Tibial nerve (tissue), 4 donors: ENCODE measurements at places on chromosomes 2 and 18.
A peak's percentile ranks its signal among the peaks of the same experiment; 100 is the strongest.

DNA sequence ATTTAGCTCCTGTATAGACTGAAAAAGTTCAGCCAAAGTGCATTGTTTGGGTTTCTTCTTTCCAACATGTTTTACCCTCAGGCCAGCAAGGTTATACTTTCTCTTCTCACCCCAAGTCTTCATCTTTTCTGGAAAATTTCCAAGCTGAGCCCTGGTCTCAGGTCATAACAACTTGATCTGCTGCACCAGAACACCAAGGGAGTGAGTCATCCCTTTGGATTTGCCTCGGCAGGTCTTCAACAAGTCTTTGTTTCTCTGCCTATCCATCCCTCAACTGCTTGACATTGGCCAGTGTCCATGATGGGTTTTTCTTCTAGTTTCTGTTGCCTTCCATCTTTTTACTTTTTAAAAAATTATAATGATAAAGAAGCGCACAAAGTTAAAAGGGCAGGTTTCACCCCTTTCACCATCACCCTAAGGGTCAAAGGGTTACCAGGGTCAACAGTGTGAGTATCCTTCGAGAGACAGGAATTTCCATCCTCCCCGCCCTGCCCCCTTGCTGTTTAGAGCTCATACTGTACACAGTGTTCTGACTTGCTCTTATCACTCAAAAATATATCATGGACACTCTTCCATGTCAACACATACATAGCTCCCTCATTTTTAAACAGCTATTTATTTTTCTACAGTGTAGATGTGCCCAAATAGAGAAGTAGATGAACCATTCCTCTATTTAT is 5.7 kb upstream of the SPATS2L start:
- no peak for DNase-seq

DNA sequence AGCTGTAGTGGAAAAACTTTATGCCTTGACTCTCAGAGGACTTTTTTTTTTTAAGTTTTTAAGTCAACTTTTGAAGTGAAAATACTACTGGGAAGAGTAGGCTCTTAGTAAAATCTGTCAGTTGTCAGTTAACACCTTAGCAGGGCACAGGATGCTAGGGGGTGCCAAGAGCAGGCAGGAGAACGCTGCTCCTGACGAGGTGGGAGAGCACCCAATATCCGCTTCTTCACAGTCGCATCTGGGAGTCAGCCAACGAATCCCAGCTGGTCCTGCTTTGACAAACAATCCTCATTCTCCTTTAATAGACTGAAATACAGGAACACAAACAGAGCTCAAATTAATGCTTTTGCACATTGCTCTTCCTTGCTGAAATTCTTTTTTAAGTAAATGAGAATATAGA is 709.5 kb upstream of the ACVR2A start:
- DNase-seq = no peak

DNA sequence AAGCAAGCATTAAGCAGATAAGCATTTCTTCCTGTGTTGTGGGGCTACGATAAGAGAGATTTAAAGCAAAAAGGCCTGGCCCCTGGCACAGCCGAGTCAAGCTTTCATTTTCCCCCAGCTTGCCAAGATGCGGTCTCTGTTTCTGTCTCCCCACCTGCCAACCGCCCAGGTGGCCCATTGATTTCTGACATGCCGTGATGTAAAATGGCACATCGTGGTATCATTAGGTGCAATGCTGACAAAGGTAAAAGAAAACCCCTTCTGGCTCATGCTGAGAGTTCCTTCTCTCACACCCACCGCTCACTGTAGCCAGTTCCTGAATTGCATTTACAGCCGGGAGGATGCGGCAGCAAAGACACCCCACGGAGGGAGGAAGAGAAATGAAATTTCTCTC is 62.8 kb downstream of the BOD1L2 start:
- DNase-seq = no peak

- no peak for DNase-seq
These were observed 48.2 kb upstream of the LGALSL start for GRCh38 chr2:64405581-64406406.

- no peak for DNase-seq
These were observed 258.9 kb upstream of the CHAC2 start for GRCh38 chr2:53508667-53509066.

GRCh38 chr2:25838152-25838756 is 40.0 kb downstream of the ASXL2 start:
- DNase-seq = no peak

- DNase-seq = peak; percentile 43
These were observed 34.2 kb upstream of the NCOA1 start for GRCh38 chr2:24456599-24457556.
